Activated CD4-positive, alpha-beta T cell treated with anti-CD3 and anti-CD28 coated beads for 1 hour (primary cell): ENCODE measurements at places on chromosomes 13 and 19.

GRCh38 chr13:84569366-84569765, 687.1 kb upstream of the SLITRK1 start:
- DNase-seq = no peak

DNA sequence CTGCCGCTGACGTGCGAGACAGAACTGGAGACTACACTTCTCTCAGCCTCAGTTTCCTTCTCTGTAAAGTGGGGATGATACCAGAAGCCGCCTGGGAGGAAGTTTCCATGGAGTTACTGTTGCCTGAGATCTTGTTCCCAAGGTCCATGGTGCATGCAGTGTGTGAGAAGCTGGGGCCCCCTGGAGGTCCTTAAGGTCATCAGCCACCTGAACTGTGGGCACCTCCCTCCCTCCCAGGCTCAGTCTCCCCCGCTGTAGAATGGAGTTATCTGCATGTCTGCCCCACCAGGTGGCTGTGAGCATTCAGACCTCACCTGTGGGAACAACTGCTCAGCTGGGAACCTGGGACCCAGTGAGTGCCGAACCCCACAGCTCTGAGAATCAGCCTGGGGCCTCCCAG, 2.7 kb downstream of the CRX start:
- no peak for DNase-seq

GRCh38 chr13:76449716-76450115, 436.5 kb downstream of the KCTD12 start:
- no peak for DNase-seq

GRCh38 chr13:60788156-60788829, 391.3 kb downstream of the TDRD3 start:
- DNase-seq = no peak

- no peak for DNase-seq
These were observed 80.0 kb downstream of the WDFY2 start for GRCh38 chr13:51663973-51664957.
